ENCODE measurements at places on chromosomes 1 and 21. TPM values are rescaled to one million over a fixed set of nuclear protein-coding genes. Genes with fewer than 3 reads are reported as not detected.

GRCh38 chr1:246041360-246041759 lies 465.7 kb downstream of the SMYD3 start:
- no peak for DNase-seq

SLC35F3 gene
- 0.49 TPM for total RNA-seq

DNA sequence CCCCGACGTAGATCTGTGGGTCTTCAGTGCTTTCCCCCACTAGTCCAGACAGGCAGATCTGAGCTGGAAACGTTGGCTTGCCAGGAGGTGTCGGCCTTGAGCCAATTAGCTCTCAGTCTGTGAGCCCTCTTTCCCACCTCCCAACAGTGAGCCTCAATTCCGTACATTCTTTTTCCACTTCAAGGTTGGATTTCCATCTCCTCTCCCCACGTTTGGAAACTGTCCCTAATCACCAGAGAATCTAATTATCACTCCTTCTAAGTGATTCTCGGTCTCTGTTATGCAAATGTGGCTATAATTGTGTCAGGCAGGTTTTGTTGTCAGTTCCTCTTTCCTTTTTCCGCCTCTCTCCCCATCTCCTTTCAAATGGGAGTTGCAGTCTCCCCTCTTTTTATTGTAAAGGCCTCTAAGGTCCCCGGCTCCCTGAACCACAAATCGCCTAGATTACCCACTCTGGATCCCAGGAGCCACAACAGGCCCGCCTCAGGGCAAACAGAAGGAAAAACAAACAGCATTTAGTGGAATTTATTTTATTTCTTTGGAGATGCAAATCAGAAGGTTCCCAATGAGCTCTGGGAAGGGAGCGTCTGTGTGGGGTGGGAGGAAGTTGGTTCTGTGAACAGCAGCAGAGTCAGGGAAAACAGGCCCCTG lies 29.4 kb upstream of the LRRN2 start:
- no peak for DNase-seq

- no peak for DNase-seq
Measured at GRCh38 chr1:44832056-44832705, 10.9 kb downstream of the PTCH2 start.

MTARC2 gene
- not detected for total RNA-seq

DNA sequence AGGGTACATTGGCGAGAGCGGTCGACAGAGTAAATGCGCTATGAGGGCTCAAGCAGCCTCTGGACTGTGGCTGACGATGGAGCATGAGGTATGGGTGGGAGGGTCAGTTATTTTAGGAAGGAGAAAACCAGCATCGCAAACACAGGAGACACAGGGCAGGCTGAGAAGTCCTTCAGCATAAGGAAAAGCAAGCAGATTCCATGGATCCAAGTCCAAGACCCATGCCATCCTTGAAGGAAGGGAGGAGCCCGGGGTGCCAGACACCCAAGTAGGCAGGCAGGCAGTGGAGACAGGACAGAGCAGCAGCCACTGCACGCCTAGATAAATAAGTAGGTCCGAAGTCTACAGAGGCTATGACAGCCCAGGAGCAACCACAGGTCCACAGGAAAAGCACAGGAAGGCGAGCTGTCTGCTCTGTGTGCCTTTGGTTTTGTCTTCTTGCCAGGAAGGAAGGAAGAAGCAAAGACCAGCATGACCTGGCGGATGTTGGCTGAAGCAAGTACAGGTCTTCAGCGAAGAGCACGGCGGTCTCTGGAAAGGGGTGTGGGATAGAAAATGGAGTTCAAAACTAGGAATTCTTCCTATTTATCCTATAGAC lies 76.4 kb upstream of the SLC45A1 start:
- no peak for DNase-seq

CELA3A gene
- not detected for total RNA-seq

HAO2 gene
- total RNA-seq: not detected
